ENCODE measurements at places on chromosomes 2 and 18. TPM values are rescaled to one million over a fixed set of nuclear protein-coding genes. Genes with fewer than 3 reads are reported as not detected.

CTAGE1 gene
- total RNA-seq: not detected

- no peak for DNase-seq
Observed at GRCh38 chr2:120320318-120320851, 25.6 kb upstream of the INHBB start.

OBSL1 gene
- 15.6 TPM for total RNA-seq

DNA sequence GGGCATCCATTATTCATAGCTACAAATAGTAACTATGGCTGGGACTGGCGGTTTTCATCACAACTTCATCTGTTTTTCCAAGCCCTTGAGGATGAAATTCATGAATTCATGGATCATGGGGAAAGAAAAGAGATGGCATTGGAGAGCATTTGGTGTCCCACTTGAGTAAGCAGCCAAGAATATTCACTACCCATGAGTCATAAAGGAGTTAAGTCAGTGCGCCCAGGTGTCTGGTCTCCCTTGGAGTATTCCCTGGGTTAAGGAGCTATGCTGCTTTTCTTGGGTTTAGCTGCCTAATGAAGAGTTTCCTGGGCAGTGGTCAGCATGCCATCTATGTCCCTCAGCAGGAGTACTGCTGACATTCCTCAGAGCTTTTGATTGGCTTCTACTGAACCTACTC is 21.3 kb upstream of the LDAH start:
- DNase-seq: no peak

Data from pulmonary artery endothelial cell (primary cell).